ENCODE measurements at places on chromosomes 2 and 18.

- DNase-seq = no peak
Measured at GRCh38 chr2:162125138-162125537, 26.9 kb downstream of the GCG start.

GRCh38 chr2:218289639-218290315, 2.5 kb downstream of the TMBIM1 start:
- DNase-seq = no peak

- DNase-seq = no peak
Measured at GRCh38 chr2:12178289-12179080, 432.1 kb downstream of the LPIN1 start.

DNA sequence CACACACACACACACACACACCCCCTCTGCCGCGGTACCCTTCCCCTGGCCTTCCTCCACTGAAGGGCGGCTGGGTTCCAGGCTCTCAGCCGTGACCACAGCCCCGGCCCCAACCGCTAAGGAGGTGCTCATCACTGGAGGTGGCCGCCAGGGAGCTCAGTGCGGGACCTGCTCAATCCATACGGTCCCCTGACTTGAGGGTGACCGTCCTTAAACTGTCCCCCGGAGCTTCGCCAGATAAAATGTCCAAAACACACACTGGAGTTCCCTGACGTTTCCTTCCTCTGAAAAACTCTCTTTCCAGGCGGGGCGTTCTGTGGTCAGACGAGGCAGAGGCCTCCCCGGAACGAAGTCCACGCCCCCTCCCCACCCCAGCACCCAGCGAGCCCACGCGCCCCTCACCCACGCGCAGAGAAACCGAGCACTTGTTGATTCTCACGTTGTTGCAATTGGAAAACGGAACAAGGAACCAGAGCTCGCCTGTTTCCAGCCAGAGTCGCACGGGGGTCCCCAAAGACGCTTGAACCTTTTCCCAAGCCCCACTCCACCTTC, 1.4 kb downstream of the MBP start:
- no peak for DNase-seq

- DNase-seq = no peak
Measured at GRCh38 chr18:24136967-24137373, 1.9 kb upstream of the CABYR start.
